ENCODE measurements at places on chromosomes 7 and 10. TPM values are rescaled to one million over a fixed set of nuclear protein-coding genes. Genes with fewer than 3 reads are reported as not detected.
A peak's percentile ranks its signal among the peaks of the same experiment; 100 is the strongest.

The MKI67 gene
- 0.83 TPM for total RNA-seq

The THSD7A gene
- total RNA-seq, result 2.8 TPM

The MYH16 gene
- total RNA-seq, result not detected

The DOCK4 gene
- total RNA-seq, result 19.5 TPM

The COBL gene
- 51.4 TPM for total RNA-seq

The ADAM22 gene
- 1.0 TPM for total RNA-seq

The IRF5 gene
- total RNA-seq, result 7.8 TPM

The JCAD gene
- total RNA-seq, result 42.4 TPM

The PIP gene
- total RNA-seq, result not detected

The C10orf67 gene
- not detected for total RNA-seq

The DNAJC12 gene
- total RNA-seq, result 4.1 TPM

- no peak overlapping the region for H3K4me3 ChIP-seq
- peak overlapping the region; percentile 69 for H3K27ac ChIP-seq
- H3K27me3 ChIP-seq, result no peaks in the 10 kb centered on the region
- DNase-seq, result no peak
- H3K36me3 ChIP-seq, result no peaks in the 10 kb centered on the region
These were observed 78.3 kb downstream of the LRMDA start for GRCh38 chr10:75509706-75510105.

GRCh38 chr7:142440219-142440905, 182.5 kb upstream of the PRSS58 start:
- H3K36me3 ChIP-seq, result no peaks in the 10 kb centered on the region
- H3K4me3 ChIP-seq, result no peak overlapping the region
- no peaks in the 10 kb centered on the region for H3K4me1 ChIP-seq
- DNase-seq, result no peak
- H3K27me3 ChIP-seq, result no peaks in the 10 kb centered on the region

- H3K4me3 ChIP-seq, result no peak overlapping the region
- H3K27me3 ChIP-seq, result no peaks in the 10 kb centered on the region
- no peak overlapping the region for H3K27ac ChIP-seq
These were observed 256.9 kb downstream of the INHBA start for GRCh38 chr7:41445946-41446345.

GRCh38 chr7:68576366-68576765, 1021.9 kb upstream of the AUTS2 start:
- H3K4me3 ChIP-seq, result no peak overlapping the region
- no peaks in the 10 kb centered on the region for H3K36me3 ChIP-seq
- no peak for DNase-seq
- H3K4me1 ChIP-seq, result no peaks in the 10 kb centered on the region
- no peaks in the 10 kb centered on the region for H3K27me3 ChIP-seq

DNA sequence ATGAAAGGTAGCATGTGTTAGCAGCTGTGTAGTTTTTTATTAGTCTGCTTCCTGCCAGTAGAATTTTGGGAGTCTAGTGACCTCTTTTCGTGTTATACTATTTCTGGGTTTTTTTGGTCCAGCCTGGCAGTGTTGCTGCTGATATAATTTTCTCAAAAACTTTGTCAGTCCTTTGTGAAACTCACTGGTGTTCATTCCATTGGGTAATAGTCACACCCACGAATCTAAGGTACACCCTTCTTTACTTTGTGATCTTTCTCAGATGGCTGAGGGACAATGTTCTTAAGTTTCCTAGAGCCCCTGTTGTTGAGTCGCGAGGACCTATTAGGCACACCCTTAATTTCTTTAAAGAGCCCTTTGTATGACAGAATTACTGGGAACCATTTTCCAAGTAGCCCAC, 52.3 kb downstream of the TPST1 start:
- no peaks in the 10 kb centered on the region for H3K27me3 ChIP-seq
- H3K4me1 ChIP-seq, result peaks cover 4% of the 10 kb centered on the region
- no peak for DNase-seq
- no peaks in the 10 kb centered on the region for H3K36me3 ChIP-seq
- H3K4me3 ChIP-seq, result no peak overlapping the region

GRCh38 chr10:99346247-99346646, 17.1 kb downstream of the CNNM1 start:
- peaks cover 15% of the 10 kb centered on the region for H3K4me1 ChIP-seq
- no peak overlapping the region for H3K27ac ChIP-seq
- H3K4me3 ChIP-seq, result no peak overlapping the region
- no peak for DNase-seq

GRCh38 chr10:73003822-73004221, 49.2 kb upstream of the PLA2G12B start:
- H3K4me3 ChIP-seq, result no peak overlapping the region
- H3K27me3 ChIP-seq, result no peaks in the 10 kb centered on the region
- no peak overlapping the region for H3K27ac ChIP-seq
- DNase-seq, result no peak
- H3K4me1 ChIP-seq, result no peaks in the 10 kb centered on the region

DNA sequence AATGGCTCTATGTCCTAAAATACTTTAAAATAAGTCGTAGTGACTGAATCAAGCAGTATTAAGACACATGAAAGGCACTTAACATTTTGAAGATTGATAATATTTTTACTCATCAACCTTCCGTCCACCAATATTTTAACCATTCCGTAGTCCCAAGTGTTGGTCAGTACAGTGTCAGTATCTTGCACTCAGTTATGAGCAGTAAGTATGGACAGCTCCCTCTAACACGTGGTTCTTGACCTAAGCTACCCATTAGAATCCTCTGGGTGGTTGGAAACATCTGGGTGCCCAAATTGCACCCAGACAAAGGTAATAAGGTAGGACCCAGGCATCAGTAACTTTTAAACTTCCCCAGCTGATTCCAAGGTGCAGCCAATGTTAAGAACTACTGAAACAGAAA, 260.2 kb downstream of the HDAC9 start:
- DNase-seq, result no peak
- H3K27me3 ChIP-seq, result no peaks in the 10 kb centered on the region
- no peak overlapping the region for H3K27ac ChIP-seq

- peaks cover 17% of the 10 kb centered on the region for H3K4me1 ChIP-seq
- no peaks in the 10 kb centered on the region for H3K27me3 ChIP-seq
These were observed 412.4 kb upstream of the NRP1 start for GRCh38 chr10:33746836-33747268.

- no peaks in the 10 kb centered on the region for H3K27me3 ChIP-seq
- H3K4me3 ChIP-seq, result no peak overlapping the region
- H3K4me1 ChIP-seq, result peaks cover 37% of the 10 kb centered on the region
- no peak for DNase-seq
These were observed 12.9 kb downstream of the MMRN2 start for GRCh38 chr10:86944471-86944870.

DNA sequence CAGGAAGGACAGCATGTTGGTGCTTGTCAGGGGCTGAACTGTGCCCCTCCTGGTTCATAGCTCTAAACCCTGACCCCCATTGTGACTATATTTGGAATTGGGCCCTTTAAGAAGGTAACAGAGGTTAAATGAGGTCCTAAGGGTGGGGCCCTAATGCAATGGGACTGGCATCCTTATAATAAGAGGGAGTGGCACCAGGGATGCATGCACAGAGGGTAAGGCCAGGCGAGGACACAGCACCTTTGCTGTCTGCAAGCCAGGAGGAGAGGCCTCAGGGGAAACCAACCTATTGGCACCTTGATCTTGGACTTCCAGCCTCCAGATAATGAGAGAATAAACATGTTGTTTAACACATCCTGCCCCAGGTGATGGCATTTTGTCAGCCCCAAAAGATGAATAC, 61.3 kb upstream of the EBF3 start:
- no peak overlapping the region for H3K4me3 ChIP-seq
- H3K27me3 ChIP-seq, result peaks cover 12% of the 10 kb centered on the region
- no peak overlapping the region for H3K27ac ChIP-seq
- no peaks in the 10 kb centered on the region for H3K36me3 ChIP-seq
- no peak for DNase-seq
- no peaks in the 10 kb centered on the region for H3K4me1 ChIP-seq

DNA sequence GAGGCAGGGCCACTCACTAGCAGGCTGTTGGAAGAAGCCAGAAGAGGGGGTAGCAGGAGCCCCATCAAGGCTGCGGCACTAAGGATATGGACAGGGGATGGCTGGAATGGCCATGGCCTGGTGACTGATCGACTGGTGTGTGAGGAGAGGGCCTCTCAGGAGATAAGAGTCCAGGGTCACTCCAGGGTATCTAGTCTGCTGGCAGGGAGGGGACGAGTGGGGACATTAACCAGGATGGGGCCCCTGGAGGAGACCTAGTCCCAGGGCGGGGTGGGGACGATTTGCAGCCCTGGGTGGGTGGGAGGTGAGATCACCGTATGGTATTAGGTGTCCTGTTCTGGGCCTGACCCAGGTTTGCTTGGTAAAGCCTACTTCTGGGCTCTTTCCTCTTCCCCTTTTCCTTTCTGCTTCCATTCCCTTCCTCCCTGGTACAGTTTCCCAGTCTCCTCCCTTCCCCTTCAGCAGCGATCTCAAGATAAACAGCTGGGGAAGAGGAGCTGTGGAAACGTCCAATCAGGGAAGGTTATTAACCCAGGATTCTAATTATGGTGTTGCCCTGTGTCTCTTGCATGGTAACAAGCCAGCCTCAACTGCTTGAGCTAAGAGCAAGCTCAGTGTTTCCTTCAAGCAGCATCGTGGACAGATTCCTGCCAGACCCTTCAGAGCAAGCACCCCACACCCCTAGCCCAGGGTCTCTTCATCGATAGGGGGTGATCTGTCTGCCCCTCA, 233.2 kb downstream of the RPS24 start:
- H3K27me3 ChIP-seq, result no peaks in the 10 kb centered on the region
- peaks cover 18% of the 10 kb centered on the region for H3K4me1 ChIP-seq
- H3K27ac ChIP-seq, result peak overlapping the region; percentile 60
- H3K4me3 ChIP-seq, result no peak overlapping the region
- H3K36me3 ChIP-seq, result no peaks in the 10 kb centered on the region

DNA sequence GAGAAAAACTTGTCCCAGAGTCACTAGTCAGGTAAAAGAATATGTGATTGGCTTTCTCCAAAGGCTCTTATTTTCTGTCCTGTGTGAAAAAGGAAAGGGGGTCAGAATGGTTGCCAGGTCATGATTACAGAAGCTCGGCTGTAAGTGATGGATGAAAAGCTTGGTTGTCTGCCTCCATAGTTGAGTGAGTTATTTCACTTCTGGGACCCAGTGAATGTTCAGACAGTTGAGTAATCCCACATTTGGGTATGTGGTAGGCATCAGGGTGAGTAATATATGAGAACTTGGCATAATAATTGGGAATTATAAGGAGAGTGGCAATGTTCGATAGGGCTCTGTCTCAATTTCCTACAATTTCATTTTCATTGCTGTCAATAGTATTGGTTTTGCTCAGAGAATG, 72.5 kb downstream of the BBS9 start:
- H3K4me1 ChIP-seq, result no peaks in the 10 kb centered on the region
- no peak for DNase-seq
- no peaks in the 10 kb centered on the region for H3K36me3 ChIP-seq
- H3K27ac ChIP-seq, result no peak overlapping the region
- no peaks in the 10 kb centered on the region for H3K27me3 ChIP-seq
- no peak overlapping the region for H3K4me3 ChIP-seq

DNA sequence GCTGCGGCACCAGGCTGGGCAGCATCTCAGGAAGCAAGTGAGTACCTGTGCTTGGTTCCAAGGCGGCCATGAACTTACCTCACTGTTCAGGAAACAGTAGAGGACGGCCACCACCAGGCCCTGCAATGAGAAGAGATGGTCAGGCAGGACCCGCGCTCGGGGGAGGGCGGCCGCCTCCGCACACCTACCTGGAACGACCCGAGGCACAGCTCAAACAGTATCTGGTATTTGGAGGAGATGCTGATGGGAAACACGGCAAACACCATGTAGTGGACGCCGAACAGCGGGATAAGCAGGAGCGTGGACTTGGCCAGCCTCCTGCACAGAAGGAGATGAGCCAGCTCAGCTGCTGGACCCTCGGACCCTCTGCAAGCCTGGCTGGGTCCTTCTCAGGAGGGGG, 112.9 kb downstream of the VIPR2 start:
- DNase-seq, result peak; percentile 79
- H3K4me3 ChIP-seq, result no peak overlapping the region
- peaks cover 29% of the 10 kb centered on the region for H3K36me3 ChIP-seq

- peaks cover 42% of the 10 kb centered on the region for H3K4me1 ChIP-seq
- no peak for DNase-seq
- no peak overlapping the region for H3K4me3 ChIP-seq
- no peaks in the 10 kb centered on the region for H3K27me3 ChIP-seq
These were observed 2.4 kb downstream of the ADCK2 start for GRCh38 chr7:140674899-140675701.

- H3K27ac ChIP-seq, result peak overlapping the region; percentile 55
- no peaks in the 10 kb centered on the region for H3K36me3 ChIP-seq
- H3K4me3 ChIP-seq, result no peak overlapping the region
- no peak for DNase-seq
These were observed 189.5 kb downstream of the DIP2C start for GRCh38 chr10:499991-500390.

DNA sequence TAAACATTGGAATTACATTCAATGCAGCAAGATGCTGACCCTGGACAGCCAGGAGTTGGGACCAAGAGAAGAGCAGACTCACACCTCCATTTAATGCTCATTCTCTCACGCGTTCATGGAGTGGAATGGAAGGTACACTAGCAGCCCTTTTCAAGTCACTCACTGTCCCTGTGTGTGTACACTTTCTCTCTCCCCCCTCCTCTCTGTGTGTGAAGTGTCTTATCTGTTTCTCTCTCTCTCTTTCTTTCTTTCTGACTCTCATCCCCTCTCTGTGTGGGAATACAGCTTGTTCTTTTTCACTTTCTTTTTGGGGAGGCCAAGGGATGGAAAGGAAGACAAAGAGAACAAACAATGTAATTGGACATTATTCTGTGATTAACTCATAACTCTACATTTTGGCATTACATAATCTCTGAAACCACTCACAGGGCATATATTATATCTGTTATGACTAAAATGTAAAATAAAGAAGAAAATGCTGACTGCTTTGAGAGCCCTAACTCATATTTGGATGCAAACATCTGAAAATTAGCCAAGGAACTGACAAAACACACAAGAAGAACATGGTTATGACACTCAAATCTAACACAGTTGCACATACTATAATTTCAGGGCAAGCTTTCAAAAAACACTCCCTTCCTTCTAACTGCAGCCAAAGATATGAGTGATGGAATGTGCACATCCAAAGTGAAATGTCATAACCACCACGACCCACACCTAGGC, 188.8 kb downstream of the PARD3 start:
- DNase-seq, result no peak
- H3K27ac ChIP-seq, result no peak overlapping the region
- H3K27me3 ChIP-seq, result no peaks in the 10 kb centered on the region
- H3K36me3 ChIP-seq, result no peaks in the 10 kb centered on the region

DNA sequence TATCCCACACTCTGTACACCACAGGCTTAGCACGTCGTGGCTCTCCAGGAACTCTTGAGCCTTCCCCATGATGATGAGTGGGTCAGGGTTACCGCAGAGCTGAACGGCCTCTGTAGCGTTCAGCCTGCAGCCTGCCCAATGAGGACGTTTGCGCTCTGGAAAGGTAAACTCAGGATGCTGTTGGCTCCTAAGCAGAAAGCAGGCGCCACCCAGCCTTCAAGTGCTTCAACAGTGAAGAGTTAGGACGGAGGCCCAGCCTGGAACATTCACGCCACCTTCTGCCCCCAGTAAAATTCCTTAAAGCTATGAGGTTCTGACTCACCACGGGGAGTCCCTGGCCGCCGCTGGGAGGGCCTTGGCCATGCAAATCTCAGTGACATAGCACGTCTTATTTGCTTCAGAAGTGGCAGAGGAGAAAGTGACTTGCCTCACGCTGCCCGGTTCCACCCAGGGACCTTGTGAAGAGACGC, 161.5 kb upstream of the SH2B2 start:
- peaks cover 7% of the 10 kb centered on the region for H3K36me3 ChIP-seq
- DNase-seq, result peak; percentile 93
- H3K4me3 ChIP-seq, result no peak overlapping the region
- H3K27ac ChIP-seq, result peak overlapping the region; percentile 4

Measured in esophagus muscularis mucosa (tissue), 4 donors.